ENCODE measurements at places on chromosomes 6 and 20.

DNA sequence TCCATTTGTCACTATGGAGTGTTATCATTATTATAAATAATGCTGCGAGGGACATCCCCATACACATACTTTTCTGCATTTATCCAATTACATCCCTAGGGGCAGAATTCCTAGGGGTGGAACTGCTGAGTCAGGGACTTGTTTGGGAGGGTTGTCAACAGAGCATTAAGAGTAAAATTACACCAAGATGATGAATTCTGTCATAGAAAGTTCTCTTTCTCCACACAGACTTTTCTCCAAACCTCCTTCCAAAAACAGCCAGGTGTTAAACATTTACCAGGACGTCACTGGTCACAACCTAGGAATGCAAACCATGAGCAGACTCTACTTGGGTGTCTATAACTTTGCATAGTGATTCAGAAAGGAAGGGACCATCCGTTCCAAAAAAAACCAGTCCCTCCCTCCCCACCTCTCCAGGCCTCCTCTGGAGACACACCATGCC, 95.5 kb downstream of the PRND start:
- no peak for DNase-seq

DNA sequence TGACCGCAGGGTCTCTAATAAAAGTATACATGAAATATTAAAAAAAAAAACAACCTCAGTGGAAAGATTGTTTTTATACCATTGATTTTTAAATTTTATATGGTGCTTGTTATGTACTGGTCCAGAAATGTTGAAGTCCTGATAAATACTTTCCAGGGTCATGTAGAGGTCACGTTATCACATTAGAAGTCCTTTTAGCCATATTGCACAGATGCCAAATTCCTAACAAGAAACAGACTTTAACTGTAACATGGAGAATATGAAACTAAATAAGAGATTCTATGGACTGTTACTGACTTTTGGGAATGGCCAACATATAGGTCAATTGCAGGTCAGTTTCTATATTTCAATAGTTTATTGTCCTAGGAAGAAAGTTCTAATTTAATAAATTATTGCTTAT, 89.0 kb downstream of the ADGRB3 start:
- DNase-seq: no peak

DNA sequence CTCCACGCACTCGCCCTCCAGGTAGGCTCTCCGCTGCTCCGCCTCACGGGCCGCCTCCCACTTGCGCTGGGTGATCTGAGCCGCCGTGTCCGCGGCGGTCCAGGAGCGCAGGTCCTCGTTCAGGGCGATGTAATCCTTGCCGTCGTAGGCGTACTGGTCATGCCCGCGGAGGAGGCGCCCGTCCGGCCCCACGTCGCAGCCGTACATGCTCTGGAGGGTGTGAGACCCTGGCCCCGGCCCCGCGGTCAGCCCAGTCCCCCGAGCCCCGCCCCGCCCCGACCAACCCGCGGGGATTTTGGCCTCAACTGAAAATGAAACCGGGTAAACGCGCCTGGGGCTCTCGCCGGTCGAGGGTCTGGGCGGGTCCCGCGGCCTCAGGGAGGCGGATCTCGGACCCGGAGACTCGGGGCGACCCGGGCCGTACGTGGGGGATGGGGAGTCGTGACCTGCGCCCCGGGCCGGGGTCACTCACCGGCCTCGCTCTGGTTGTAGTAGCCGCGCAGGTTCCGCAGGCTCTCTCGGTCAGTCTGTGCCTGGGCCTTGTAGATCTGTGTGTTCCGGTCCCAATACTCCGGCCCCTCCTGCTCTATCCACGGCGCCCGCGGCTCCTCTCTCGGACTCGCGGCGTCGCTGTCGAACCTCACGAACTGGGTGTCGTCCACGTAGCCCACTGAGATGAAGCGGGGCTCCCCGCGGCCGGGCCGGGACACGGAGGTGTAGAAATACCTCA, 598 bp downstream of the HLA-B start:
- no peak for DNase-seq

GRCh38 chr20:10649797-10650160, 24.0 kb downstream of the JAG1 start:
- no peak for DNase-seq

- no peak for DNase-seq
Observed at GRCh38 chr6:152771061-152771687, 20.6 kb downstream of the VIP start.

DNA sequence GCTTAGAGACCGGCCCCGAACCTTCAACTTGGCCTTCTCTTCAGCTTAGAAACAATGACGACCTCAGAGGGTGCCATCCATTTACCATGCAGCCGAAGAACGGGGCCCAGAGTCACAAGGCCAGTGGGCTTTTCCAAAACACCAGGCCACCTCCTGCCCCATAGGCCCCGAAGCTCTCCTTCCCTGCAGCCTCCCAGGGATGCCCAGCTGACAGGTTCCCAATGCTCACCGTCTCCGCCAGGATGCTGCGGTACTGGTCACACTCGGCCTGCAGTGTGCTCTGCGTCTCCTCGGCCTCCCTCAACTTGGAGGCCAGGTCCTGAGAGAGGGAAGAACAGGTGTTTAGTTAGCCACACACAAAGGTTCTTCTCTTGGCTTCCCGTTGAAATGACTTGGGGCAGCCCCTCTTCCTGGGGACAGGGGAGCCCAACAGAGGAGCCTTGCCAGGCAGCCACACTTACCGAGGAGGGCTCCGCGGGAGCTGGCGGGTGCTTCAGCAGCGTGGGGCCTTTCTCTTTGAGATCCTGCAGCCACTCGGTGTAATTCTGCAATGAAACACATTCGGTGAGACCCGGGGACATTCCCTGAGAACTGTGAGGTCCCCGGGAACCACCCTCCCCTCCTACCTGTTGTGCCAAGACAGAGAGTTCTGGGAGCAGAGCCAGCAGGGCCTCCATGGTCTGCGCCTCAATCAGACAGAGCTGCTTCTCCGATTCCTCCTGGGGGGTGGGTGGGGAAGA, 51.5 kb downstream of the DSTN start:
- no peak for DNase-seq
